Motor neuron (in vitro differentiated cells): ENCODE measurements at places on chromosomes 5 and 9. TPM values are rescaled to one million over a fixed set of nuclear protein-coding genes. Genes with fewer than 3 reads are reported as not detected.
A peak's percentile ranks its signal among the peaks of the same experiment; 100 is the strongest.

The COL23A1 gene
- 2.0 and 2.8 TPM in 2 replicates for total RNA-seq

The SUSD1 gene
- 5.0 and 5.3 TPM in 2 replicates for total RNA-seq

The KCNV2 gene
- total RNA-seq = 0.36 and 1.4 TPM in 2 replicates

The ENHO gene
- 10.8 and 12.0 TPM in 2 replicates for total RNA-seq

The RNF183 gene
- total RNA-seq = 0.29 TPM in 1 of 2 replicates, not detected in the other

The CDX1 gene
- 0.27 TPM in 1 of 2 replicates, not detected in the other for total RNA-seq

The ISL1 gene
- total RNA-seq = 0.50 and 1.1 TPM in 2 replicates

DNA sequence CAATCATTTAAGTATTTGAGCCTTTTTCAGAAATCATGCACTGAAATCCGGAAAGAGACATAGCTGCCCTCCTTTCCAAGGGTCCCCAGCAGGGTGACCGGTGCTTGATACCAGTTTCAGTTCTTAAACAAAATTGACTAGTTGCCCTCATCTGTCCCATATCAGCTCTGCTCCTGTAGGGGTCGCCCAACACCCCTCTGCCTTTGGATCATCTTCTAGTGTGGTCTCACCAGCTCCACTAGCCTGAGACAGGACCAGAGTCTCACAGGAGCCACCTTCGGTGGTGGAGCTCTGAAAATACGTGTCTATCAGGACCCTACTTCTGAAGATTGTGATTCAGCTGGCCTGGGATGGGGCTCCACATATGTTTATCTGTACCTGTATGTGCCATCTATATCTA, 428.2 kb downstream of the ENC1 start:
- no peak for ATAC-seq

DNA sequence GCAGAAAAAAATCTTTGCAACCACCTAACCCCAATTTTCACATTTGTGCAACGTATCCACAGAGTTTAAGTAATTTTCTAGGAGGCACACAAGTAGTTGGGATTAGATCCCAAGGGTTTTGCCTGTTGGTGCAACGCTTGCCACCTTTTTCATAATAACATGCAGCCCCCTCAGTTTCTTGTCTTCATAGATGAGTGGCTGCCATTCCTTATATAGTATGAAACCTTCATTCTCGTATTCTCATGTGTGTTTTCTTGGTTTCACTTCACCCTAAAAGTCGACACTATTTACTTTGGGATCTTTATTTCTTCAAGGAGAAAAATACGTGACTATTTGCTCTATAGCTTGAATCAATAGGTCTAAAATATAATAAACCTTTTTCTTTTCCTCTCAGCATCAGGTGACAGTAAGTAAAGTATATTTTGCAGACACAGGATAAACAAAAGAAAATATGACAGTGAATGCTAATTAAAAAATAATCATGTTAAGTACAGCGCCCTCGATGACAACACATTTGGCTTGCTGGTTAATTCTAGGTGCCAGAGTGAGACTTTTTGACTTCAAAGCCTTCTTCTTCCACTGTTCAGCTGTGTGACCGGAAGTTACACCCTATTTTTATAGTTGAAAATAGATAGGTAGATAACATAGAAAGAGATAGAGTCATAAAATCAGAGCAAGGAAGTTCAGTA, 342.8 kb upstream of the CCNG1 start:
- ATAC-seq = no peak

DNA sequence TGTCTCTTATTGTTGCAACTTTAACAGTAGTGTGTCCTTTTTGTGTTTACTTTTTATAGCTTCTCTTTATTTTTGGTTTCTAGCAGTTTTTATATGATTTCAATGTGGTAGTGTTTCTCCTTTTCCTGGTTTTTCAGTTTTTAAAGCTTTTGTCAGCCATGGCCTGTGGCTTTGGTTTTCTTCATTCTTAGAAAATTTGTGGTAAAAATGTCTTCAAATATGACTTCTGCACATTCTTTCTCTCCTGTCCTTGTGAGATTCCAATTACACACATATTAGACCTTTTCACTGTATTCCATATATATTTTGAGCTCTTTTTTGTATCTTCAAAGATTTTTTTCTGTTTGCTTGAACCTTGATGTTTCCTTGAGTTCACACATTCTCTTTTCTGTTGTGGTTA, 180.5 kb downstream of the CNTLN start:
- ATAC-seq = no peak

DNA sequence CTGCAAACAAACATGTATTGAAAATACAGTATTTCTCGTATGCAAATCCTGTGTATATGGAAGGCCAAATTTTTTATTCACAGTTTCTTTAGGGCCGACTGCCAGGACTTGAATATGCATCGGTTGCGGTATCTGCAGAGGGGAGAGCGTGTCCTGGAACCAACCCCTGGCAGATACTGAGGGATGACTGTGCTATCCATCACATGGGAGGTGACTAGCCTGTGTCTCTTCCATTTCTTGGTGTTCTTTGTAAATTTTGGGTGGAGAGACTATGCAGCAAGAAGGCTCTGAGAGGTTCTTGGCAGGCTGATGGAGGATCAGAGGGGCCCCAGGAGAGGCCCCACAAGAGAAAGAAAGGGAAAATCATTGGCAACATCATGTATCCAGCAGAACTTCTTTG, 384.3 kb downstream of the YTHDC2 start:
- no peak for ATAC-seq

GRCh38 chr5:91424638-91425436, 41.7 kb upstream of the ARRDC3 start:
- ATAC-seq = no peak

DNA sequence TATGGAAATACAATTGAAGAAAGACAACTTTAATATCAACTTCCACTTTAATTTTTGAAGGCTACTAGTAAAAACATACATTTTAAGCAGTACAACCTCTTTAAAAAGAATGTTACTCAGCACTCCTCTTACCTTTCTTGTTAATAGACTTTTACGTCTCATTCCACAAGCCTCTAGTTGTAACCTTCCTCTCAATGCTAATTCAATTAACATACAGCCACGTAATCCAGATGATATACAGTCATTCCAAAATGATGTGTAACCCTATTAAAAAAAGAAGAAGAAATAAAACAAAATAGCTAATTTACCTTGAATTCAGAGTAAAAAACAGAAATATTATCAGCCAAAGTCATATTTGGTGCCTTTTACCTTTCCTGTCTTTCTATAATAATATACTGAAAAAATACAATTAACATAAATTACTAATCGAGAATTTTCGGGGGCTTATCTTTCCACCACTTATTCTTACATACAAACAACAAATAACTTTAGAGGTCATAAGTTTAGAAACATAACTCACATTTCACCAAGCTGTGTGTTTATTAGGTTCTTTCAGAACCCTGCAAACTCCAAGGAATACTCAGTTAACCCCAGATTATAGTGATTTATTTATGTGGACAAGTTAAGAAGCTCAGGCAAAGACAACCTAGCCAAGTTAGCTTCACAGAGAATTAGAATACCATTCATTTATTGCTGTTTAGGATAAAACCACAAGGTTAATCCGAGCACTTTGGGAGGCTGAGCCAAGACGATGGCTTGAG, 30.3 kb downstream of the GOLPH3 start:
- ATAC-seq = peak; percentile 75

GRCh38 chr5:35518104-35518503, 99.6 kb upstream of the SPEF2 start:
- ATAC-seq = no peak

DNA sequence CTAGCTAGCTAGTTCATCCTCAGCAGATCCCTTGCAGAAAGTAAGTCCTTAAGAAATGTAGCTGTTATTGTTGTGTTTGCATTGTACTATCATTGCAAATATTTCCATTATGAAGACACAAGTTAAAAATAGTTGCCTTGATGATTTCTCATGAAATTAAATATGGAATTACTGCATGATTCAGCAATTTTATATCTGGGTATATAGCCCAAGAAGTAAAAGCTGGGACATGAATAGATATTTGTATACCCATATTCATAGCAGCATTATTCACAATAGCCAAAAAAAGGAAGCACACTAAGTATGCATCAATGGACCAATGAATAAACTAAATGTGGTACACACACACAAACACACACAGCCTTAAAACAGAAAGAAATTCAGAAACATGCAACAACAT, 6.8 kb downstream of the IFNB1 start:
- ATAC-seq = peak; percentile 45

DNA sequence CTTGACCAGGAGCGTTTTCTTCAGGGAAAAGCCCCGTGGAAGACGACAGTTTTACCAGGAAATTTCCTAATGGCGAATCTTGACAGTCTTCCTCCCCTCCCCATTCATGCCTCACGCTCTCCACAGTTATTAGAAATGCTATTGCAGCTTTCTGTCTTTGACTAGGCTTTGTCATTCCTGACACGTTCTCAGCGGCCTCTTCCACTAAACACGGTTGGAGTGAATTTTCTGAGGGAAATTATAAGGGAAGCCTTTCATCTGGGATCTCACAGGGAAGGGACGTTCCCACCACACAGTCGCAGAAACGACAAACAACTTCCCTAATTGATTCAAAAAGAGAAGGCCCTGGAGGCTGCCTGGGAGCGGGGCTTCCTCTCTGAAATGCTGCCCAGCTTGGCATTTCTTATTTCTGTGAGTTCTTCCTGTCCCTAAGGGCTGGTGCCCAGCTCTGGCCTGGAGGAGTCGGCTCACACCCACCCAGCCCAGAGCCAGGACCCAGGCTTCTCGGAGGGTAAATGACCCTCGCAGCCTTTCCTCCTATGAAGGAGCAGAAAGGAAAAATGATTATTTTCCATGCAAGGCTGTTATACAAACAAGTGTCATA, 57.1 kb upstream of the PPP1R26 start:
- no peak for ATAC-seq

GRCh38 chr9:87535817-87536539, 38.3 kb downstream of the DAPK1 start:
- no peak for ATAC-seq

- no peak for ATAC-seq
Observed at GRCh38 chr9:110641293-110641692, 27.3 kb upstream of the MUSK start.

DNA sequence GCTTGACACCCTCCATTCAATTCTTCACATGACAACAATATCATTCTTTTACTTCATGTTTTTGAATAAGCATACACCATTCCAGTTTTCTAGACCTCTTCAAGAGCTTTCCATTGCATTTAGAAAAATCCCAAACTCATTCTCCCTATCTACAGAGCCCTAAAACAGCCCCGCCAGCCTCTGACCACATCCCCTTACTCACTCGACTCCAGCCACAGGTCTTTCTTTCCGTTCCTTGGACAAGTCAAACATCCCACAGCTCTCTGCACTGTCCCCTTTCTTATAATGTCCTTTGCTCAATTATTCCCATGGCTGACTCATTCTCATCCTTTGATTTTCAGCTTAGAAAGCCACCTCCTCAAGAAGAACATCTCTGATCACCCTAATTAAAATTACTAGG, 38.2 kb downstream of the TTC39B start:
- ATAC-seq = no peak

GRCh38 chr9:131764568-131764967, 24.7 kb upstream of the RAPGEF1 start:
- no peak for ATAC-seq

DNA sequence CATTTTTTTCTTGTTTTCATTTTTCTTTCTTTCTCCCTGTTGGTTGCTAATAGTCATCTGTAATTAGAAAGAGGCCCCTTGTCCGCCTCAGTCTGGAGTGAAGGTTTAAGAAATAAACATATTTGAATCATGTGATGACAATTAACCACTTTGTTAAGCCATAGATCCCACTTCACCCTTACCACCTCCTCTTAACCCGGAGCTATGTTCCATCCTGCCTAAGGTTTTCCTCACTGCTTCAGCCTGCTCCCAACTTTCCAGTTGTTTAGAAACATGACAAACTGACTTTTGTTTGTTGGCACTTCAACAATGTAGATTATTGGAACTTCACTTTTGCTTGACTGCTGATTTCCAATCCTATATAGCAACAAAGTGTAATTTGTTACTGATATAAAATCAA, 37.4 kb upstream of the SSBP2 start:
- ATAC-seq = peak; percentile 46

GRCh38 chr5:9932770-9933169, 302.6 kb upstream of the TAS2R1 start:
- ATAC-seq = peak; percentile 42
